ENCODE measurements at places on chromosomes 7 and 10. TPM values are rescaled to one million over a fixed set of nuclear protein-coding genes. Genes with fewer than 3 reads are reported as not detected.

Gene SUN3
- total RNA-seq = not detected

Gene OR2A5
- total RNA-seq = not detected

Gene CRTAC1
- 3.4 TPM for total RNA-seq

Gene CELF2
- total RNA-seq = 30.6 TPM

Gene GBX1
- total RNA-seq = under 0.01 TPM

Gene ALKBH4
- total RNA-seq = 13.1 TPM

Gene TPK1
- total RNA-seq = 13.1 TPM

Gene NCF1
- not detected for total RNA-seq

Measured in vein endothelial cell (primary cell).